ENCODE measurements at places on chromosomes 2 and 18.

DNA sequence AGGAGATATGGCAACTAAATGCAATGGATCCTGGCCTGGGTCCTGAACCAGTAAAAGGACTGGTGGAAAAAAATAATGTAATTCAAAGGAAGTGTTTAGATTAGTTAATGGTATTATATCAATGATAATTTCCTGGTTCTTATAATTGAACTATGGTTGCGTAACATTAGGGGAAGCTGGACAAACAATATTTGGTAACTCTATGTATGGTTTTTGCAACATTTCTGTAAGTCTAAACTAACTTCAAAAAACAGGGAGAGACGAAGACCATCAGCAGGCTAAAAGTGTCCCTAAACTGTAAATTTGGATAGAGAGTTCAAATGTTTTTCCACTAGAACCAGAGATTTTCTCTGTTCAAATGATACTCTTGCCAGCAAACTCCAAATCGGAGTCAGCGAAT, 36.9 kb downstream of the KLF7 start:
- no peak for DNase-seq

- DNase-seq, result no peak
Observed at GRCh38 chr2:214156971-214157370, 253.9 kb upstream of the VWC2L start.

DNA sequence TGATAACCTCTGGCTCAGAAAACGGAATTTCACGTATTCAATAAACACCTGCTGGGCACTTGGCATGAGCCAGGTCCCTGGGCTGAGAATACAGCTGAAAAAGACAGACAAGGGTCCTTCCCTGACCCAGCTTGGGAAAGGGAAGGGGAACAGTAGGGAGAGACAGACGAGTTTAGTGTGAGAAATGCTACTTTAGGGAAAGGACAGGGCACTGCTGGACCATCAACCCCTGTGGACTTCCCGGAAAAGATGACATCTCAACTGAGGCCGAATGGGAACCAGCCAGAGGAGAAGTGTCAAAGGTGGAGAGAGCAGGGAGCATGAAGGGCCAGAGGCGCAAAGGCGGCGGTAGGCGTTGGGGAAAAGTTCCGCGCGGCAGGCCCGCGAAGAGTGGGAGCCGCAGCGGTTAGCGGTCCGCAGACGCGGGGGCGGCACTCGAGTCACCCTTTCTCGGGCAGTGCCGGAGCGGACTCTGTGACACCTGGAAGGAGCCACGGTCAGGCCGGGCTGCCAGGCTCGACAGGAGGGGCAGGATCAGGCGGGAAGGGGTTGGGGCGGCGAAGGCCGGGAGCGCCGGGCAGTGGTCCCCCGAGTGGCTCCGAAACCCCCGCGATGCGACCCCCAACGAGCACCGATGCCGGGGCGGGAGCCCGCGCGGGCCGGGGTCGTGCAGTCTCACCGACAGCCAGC, 519 bp downstream of the TEX261 start:
- DNase-seq, result peak; percentile 45

- no peak for DNase-seq
Observed at GRCh38 chr2:235627682-235628081, 133.8 kb downstream of the AGAP1 start.

- no peak for DNase-seq
Observed at GRCh38 chr2:28586867-28587266, 91.0 kb downstream of the PLB1 start.

GRCh38 chr18:36352384-36352783, 54.9 kb downstream of the FHOD3 start:
- no peak for DNase-seq

Data from ureter (tissue), 1 donor.